ELF-1 (cell line): ENCODE measurements at places on chromosomes 3 and 15.

DNA sequence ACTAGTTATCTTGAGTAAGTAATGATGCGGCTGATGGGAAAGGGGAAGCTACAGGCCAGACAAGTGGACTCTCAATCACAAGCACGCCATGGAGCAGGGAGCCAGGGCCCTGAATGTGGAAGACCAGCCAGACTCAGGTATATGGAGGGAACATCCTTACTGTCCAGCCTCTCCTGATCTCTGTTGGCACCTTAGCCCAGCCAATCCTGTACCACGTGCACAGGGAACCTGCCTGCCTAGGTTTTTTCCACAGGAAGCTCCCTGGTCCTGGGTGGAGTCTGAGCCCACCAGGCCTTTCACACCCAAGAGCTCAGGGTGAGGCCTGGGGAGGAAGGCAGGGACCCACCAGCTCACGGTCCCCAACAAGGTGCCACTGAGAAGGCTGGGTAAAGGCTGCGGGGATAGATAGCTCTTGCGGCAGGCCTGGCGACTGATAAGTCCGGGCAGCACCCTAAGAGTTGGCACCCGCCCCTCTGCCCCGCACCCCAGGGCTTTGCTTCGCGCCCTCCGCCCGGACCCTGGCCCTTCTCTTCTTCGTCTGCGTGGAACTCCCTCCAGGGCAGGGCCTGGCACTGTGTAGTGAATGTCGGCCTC is 933 bp upstream of the APEH start:
- peak; percentile 56 for DNase-seq

DNA sequence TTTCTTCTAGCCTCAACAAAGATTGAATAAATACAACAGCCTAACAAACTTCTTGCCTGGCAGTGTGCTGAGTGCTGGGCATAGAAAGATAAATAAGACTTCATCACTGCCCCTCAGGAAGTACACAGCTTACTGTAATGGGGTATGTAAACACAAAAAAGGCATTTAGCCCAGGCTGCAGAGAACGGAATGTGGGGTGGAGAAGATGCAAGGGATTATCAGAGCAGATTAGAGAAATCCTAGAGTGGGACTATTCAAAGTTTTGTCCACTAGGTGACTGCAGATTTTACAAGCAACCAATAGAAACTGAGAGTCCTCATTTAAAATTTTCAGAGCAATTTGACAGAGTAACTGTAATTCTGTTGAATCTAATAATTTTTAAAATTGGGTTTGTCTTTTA is 35.4 kb upstream of the TSC22D2 start:
- DNase-seq = peak; percentile 29

DNA sequence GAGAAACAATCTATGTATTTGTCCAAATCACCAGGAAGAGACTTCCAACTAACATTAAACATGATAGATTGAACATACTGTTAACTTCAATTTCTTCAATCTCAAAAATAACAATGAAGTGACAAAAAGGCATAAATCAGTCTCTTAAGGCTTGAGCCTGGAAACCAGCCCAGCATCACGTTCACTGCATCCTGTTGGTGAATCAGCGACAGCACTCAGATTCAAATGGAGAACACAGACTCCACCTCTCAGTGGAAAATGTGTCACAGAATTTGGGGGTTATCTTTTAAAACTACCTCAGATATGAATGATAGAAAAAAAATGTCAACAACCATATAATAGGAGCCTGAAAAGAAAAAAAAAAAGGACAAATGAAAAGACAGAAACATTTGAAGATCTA is 212.0 kb downstream of the MINAR1 start:
- no peak for DNase-seq

DNA sequence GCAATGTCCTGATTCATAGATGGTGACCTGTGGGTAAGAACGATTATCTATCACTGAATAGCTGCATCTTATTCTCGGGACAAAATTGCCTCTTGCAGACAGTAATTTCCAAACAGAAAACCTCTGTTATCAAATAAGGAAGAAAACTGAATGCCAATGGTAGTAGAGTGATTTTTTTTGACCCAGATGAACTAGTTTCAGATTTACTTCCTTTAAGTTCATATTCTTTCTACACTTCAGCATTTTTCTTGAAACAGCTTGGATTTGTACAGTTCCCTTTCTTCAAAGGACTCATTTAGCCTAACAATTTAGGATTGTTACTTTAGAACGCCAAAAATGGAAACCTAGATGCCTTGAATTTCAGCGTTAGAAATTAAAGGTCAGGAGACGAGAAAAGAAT is 14.6 kb downstream of the ETV5 start:
- no peak for DNase-seq

GRCh38 chr3:133413161-133414020 is 13.5 kb downstream of the BFSP2 start:
- peak; percentile 23 for DNase-seq

- peak; percentile 84 for DNase-seq
Observed at GRCh38 chr15:40762919-40763800, 708 bp upstream of the GCHFR start.

- DNase-seq = no peak
Observed at GRCh38 chr3:20456511-20456910, 270.5 kb upstream of the SGO1 start.

- DNase-seq = no peak
Observed at GRCh38 chr3:12501360-12502020, 17.2 kb downstream of the TSEN2 start.

GRCh38 chr3:140292170-140292569 is 357.2 kb downstream of the CLSTN2 start:
- no peak for DNase-seq

- no peak for DNase-seq
Observed at GRCh38 chr3:122678506-122678905, 2.1 kb upstream of the PARP14 start.

- DNase-seq = no peak
Observed at GRCh38 chr15:60324706-60325438, 72.9 kb downstream of the ANXA2 start.

DNA sequence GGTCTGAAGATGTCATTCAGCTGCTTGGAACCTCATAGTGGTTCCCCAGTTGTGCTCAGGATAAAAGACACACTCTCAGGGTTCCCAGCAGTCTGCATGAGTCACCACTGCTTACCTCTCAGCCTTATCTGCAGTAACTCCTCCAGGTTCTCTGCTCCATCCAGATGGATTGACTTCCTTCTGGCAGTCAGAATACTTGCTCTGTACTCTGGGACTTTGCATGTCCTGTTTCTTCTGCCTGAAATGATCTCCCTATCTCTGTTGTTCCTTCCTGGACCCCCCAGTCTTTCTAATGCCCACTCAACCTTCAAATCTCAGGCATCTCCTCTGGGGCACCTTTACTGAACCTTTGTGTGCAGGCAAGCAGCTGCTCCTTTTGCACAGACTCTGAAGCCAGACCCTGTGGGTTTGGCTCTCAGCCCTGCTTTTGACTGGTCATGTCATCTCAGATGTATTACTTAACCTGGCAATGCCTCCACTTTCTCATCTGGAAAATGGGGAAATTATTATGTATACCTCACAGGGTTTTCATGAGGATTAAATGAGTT is 38.4 kb downstream of the ITPR1 start:
- no peak for DNase-seq

DNA sequence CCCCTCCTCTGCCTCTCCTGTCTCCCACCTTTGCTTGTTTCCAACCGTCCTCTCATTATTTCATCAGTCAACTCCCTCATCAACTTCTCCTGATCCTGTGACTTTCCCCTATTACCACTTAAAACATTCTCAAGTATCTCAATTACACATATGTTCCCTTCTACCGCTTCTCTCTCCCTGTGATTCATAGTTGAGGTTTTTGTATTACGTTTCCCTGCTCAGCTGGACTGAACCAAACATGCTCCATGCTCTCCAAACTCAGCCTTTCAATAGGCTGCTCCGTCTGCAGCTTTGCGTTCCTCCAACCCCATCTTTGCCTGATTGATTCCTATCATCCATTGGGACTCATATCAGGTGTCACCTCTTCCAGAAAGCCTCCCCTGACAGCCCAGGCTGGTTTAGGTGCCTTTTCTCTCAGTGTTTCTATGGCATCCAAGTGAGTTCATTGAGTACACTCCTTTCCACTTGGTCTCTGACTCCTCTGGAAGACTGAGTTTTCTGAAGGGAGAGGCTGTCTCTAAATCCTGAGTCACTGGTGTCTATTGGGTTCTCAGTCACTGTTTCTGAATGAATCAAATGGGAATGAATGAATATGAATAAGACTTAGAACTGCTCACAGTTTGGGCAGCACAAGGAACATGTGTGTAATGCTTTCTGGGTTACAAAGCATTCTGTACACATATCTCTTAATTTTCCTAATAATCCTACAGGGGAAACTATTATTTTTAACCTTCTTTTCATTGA is 56.4 kb downstream of the PLD1 start:
- DNase-seq = no peak

GRCh38 chr15:85280203-85280602 is 100.2 kb upstream of the AKAP13 start:
- no peak for DNase-seq

DNA sequence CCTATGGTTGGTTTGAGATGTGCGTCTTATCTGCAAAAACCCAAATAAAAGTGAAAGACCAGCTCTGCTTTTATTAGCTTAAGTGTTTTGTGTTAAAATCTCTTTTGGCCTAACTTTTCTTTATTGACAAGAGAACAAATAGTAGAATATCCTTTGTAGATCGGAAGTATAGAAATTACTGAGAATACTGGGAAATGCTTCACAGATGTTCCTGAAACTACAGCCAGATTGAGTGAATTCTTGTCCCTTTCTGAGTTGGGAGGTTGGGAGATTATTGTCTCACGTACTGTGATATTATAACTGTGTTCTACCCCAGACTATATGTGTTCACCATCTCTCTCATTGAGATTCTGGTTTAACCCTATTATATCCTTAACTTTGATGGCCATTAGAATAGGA is 21.7 kb downstream of the RAB8B start:
- DNase-seq = no peak

DNA sequence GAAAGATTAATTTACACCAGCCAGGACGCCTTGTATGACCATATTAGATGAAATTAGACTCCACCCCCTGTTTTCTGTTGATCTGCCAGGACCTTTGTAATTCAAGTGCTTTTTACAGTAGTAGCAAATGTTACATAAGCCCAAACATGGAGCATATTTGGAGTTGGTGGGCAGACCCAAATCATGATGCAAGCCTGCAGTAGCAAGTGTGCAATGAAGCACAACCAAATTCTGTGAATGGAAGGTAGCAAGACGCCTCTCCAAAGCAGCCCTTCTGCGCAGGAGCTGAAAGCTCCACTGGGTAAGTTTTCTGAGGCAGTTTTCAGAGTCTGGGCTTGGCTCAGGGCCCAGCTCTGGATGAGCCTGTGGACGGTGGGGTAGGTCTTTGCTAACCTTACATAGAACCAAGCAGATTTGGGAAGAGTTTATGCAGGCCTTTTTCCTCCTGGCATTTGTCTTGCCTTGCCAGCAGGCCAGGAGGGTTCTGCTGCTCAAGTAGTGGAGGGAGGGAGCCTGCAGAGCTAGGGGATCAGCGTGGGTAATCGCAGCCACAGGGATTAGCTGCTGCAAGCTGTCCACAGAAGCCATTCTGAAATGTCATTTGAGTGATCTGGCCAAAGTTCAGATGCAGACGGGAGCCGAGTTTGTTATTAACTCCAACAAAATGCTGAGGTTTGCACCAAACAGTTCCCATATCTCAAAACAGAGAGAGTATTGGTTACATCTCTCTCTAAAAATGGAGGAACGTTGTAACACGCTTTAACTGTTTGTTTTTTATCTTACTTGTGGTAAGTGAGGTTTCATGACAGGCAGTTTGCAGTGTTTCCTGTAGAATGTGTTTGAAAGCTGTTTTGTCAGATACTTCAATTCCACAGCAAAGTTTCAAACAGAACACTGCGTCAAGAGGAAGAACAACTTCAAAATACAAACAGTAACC is 55.4 kb downstream of the PSMD6 start:
- peak; percentile 53 for DNase-seq

- no peak for DNase-seq
Observed at GRCh38 chr3:112463250-112463649, 36.0 kb downstream of the BTLA start.

DNA sequence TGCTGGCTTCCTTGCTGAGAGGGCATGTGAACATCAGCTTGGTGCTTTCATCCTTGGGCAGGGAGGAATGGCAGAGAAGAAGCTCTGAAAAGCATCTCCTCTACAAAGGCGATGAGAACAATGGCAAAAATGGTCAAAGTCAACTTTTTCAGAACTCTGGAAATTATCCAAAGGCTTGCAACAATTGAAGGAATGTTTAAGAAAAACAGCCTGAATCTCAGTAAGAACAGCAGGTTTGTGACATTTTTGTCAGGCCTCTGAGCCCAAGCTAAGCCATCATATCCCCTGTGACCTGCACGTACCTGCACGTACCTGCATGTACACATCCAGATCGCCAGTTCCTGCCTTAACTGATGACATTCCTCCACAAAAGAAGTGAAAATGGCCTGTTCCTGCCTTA is 51.8 kb downstream of the ONECUT1 start:
- DNase-seq = no peak

DNA sequence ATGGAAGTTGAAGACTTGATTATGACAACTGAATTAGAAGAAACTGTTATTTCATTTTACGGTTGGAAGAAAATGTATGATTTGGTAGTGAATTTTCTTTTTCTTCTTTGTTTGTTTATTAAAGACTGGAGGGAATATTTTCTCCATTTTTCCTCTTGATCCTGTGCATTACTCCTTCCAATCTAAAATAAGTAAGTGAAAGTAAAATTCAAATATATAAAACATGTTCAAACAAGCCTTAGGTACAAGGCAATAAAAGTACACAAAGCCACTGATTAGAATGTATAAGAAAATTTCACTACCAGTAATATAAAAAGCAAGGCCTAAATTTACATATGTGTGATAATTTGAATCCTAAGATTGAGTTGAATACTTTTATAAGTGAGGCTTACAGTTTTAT is 181.2 kb upstream of the MME start:
- DNase-seq = no peak

- DNase-seq = no peak
Observed at GRCh38 chr3:124512881-124513609, 217.2 kb upstream of the UMPS start.

DNA sequence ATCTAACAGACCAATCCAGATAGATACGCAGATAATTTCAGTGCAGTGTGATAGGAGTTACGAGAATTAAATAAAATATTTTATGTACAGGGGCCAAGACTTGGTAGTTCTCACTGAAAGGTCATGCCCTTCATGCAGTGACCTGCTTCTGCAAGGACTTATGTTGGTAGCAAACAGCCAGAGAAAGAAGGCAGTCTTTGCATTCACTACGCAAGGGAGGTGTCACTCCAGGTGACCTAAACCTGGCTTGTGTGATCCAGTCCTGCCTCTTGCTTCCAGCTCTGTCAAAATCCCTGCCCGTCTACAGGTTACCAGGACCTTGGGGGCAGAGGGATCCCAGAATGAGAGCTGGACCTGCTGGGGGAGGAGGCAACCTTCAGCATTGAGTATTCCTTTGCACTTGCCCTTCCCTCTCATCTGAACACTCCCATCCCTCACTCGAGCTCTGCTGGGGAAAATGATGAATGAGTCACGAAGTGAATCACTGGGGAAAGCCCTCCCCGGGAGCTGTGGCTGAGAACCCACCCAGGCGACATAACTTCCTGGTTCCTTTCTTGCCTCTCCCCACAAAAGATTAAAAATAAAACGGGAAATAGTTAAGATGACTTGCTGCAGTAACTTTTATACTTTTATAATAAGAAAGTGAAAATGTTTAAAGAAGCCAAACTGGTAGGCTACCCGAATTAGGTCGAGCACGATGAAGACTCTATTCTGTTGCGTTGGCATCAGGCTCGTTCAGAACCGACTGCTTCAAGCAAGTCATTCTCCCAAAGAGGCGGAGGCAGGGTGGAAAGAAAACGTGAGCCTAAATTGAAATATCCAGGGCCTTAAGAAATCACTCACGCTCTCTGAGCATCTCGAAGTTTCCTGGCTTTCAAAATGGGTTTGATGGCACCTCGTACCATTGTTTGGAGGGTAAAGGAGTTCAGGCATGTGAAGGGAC is 216.1 kb downstream of the SLCO3A1 start:
- no peak for DNase-seq

- DNase-seq = peak; percentile 89
Observed at GRCh38 chr3:159765030-159765859, 223.4 kb upstream of the IL12A start.
